GM23338 (cell line): ENCODE measurements at places on chromosomes 6 and 20.
A peak's percentile ranks its signal among the peaks of the same experiment; 100 is the strongest.

GRCh38 chr6:91267246-91267645, 680.4 kb upstream of the MAP3K7 start:
- no peaks in the 10 kb centered on the region for H3K36me3 ChIP-seq

DNA sequence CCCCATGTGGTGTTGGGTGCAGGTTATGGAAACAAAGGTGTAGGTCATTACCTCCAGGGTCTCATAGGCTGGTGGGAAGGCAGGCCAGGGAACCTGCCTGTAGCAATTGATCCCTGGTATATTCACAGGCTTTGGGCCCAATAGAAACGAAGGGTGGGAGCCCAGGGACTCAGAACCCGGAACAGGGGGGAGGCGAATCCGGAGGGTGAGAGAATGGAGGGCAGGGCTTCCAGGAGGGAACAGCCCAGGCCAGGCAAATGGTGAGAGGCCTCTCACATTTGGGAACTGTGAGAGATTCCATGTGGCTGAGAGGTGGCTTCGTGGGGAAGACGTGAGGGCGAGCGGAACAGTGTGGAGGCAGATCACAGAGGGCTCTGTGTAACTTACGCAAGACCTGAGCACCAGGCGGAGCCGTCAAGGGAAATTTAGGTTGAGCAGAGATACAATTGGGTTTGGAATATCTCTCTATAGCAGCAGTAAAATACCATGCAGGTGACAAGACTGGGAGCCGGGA, 267.1 kb downstream of the ERMARD start:
- H3K27me3 ChIP-seq = 0 out of 2 replicates have a peak, but pooled peaks cover 3% of the 10 kb centered on the region
- no peaks in the 10 kb centered on the region for H3K4me1 ChIP-seq
- no peak overlapping the region for H3K4me3 ChIP-seq
- no peaks in the 10 kb centered on the region for H3K36me3 ChIP-seq
- DNase-seq = no peak
- H3K27ac ChIP-seq = no peak overlapping the region

DNA sequence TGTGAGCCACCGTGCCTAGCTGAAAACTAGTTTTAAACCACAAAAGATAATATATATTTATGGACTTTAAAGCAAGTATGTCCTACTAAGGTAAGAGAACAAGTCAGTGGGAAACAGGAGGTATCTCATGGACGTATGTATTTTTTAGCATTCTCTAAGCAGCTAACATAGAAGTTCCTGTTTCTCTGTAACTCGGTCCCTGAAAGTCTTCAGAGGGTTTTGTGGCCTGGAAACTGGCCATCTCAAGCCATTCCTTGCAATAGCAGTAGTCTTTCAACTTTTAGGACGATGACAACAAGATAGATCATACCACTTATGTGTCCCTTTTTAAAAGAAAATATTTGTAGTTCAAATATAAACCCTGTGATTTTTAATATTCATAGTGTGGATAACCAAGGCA, 95.6 kb upstream of the RALGAPA2 start:
- no peak overlapping the region for H3K27ac ChIP-seq
- no peaks in the 10 kb centered on the region for H3K27me3 ChIP-seq
- H3K36me3 ChIP-seq = no peaks in the 10 kb centered on the region
- H3K4me1 ChIP-seq = peaks cover 13% of the 10 kb centered on the region

DNA sequence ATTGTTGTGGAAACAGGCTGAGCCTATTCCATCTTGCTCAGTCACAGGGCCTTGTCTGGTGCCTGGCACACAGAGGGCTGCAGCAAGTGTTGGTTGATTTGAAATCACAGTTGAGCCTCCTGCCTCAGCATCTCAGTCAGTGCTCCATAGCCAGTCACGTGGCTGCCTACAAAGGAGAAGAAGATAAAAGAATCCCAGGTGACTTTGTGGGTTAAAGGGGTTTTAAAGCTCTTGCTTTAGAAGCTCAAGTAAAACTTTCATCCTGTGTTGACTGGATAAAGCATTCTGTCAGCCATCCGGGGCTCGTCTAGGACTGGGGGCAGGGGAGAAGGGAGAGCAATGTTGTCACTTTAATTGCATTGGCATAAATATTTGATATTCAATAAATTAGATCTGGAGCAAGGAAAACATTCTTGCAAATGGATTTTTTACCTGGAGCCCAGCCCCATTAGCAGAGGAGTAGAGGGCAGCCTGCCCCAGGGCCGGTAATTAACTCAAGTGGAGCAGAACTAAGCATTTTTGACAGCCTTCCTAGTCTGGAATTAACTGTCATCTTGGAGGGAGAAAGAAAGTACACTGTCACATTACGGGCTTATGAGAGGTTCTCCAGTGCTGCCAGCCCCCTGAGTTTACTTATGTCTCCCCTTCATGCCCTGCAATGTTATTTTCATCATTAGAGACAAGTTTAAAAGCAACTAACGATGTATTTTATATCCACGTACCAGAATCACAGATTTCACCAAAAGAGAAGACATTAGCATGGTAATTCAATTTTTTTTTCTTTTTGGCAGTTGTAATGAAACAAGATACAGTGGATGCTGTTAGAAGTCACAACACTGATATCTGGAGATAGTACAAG, 71.7 kb upstream of the GTSF1L start:
- DNase-seq = no peak
- H3K27me3 ChIP-seq = no peaks in the 10 kb centered on the region
- H3K27ac ChIP-seq = no peak overlapping the region
- no peaks in the 10 kb centered on the region for H3K4me1 ChIP-seq
- H3K4me3 ChIP-seq = no peak overlapping the region

GRCh38 chr20:48332555-48332954, 495.2 kb downstream of the PREX1 start:
- H3K27me3 ChIP-seq = no peaks in the 10 kb centered on the region
- no peak overlapping the region for H3K4me3 ChIP-seq
- no peak overlapping the region for H3K27ac ChIP-seq
- H3K4me1 ChIP-seq = peaks cover 14% of the 10 kb centered on the region; the same call in 1 of the 2 replicates
- H3K36me3 ChIP-seq = no peaks in the 10 kb centered on the region
- DNase-seq = no peak

DNA sequence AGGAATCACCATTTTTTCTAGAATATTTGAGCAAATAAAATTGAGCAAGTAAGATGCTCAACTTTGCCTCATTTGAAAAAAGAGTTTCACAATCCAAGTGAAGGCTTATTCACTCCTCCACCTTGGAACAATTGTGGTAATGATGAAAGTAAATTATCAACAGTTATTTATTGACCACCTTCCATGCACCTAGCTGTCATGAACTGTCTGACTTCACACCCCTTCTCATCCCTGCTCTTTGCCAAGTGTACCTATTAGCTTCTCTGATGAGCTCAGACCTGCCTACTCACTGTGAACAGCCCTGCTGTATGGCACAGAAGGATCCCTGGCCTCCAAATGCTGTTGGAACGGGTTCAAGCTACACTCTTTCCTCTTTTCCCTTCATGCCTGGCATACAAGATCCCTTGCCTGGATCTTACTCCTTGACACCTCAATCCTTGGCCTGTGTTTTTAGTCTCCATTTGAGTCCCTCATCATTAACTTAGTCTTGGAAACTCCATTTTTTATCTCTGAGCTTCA, 99.0 kb upstream of the PREP start:
- no peak overlapping the region for H3K27ac ChIP-seq
- H3K4me3 ChIP-seq = no peak overlapping the region
- no peak for DNase-seq
- H3K4me1 ChIP-seq = no peaks in the 10 kb centered on the region

DNA sequence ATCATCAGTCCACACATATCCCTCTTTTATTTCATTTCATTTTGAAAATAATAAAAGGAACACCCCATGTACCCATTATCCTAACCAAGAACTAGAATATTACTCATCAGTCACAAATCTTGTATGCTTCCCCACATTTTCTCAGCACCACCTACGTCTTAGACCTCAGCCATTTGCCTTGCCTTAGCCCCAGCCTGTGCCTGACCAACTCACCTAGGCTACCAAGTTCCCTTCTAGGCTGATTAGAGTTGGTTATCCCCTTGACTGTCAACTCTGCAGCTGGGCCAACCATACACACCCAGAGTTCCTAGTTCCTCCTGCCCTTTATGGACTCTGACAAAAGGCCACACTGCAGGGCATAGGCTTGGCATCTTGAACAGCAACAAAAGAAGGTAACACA, 33.4 kb upstream of the IPCEF1 start:
- H3K27me3 ChIP-seq = no peaks in the 10 kb centered on the region
- no peaks in the 10 kb centered on the region for H3K4me1 ChIP-seq
- no peak for DNase-seq
- no peak overlapping the region for H3K4me3 ChIP-seq

GRCh38 chr6:168299541-168300511, 19.8 kb downstream of the DACT2 start:
- DNase-seq = no peak
- H3K27ac ChIP-seq = no peak overlapping the region
- no peaks in the 10 kb centered on the region; the same call in 1 of the 2 replicates for H3K36me3 ChIP-seq
- H3K4me1 ChIP-seq = peaks cover 22% of the 10 kb centered on the region; the same call in 1 of the 2 replicates
- no peaks in the 10 kb centered on the region for H3K27me3 ChIP-seq
- H3K4me3 ChIP-seq = no peak overlapping the region

- H3K36me3 ChIP-seq = no peaks in the 10 kb centered on the region
- H3K4me1 ChIP-seq = no peaks in the 10 kb centered on the region; the same call in 1 of the 2 replicates
- H3K4me3 ChIP-seq = no peak overlapping the region
- DNase-seq = no peak
These were observed 8.5 kb upstream of the PTCRA start for GRCh38 chr6:42907336-42907735.

DNA sequence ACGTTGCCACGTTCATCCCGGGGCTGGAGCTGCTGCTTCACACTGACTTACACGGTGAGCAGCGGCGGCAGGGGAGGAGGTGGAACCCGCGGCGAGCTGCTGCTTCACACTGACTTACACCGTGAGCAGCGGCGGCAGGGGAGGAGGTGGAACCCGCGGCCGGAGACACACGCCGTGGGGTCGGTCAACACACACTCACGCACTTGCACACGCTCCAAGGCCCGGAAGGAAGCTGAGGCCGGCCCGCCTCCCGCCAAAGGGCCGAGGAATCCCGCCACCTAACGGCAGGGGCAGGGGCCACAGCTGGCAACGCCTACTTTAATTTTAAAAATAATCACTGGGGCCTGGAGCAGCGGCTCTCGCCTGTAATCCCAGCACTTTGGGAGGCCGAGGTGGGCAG, 94.4 kb upstream of the FOXC1 start:
- H3K4me1 ChIP-seq = no peaks in the 10 kb centered on the region; the same call in 1 of the 2 replicates
- no peaks in the 10 kb centered on the region for H3K36me3 ChIP-seq
- no peak for DNase-seq
- no peak overlapping the region for H3K27ac ChIP-seq
- no peak overlapping the region for H3K4me3 ChIP-seq

- H3K4me3 ChIP-seq = no peak overlapping the region
- no peak for DNase-seq
- H3K27me3 ChIP-seq = no peaks in the 10 kb centered on the region
- no peaks in the 10 kb centered on the region for H3K36me3 ChIP-seq
- no peak overlapping the region for H3K27ac ChIP-seq
These were observed 112.0 kb downstream of the BACH2 start for GRCh38 chr6:90184334-90185298.

GRCh38 chr6:167687116-167687725, 139.5 kb upstream of the AFDN start:
- H3K4me3 ChIP-seq = no peak overlapping the region
- DNase-seq = no peak
- no peak overlapping the region for H3K27ac ChIP-seq
- no peaks in the 10 kb centered on the region for H3K27me3 ChIP-seq
- H3K4me1 ChIP-seq = peaks cover 8% of the 10 kb centered on the region

- no peak for DNase-seq
- no peaks in the 10 kb centered on the region for H3K27me3 ChIP-seq
- no peak overlapping the region for H3K27ac ChIP-seq
- H3K36me3 ChIP-seq = no peaks in the 10 kb centered on the region
- no peak overlapping the region for H3K4me3 ChIP-seq
These were observed 46.5 kb downstream of the PLEKHG1 start for GRCh38 chr6:150646228-150646627.

GRCh38 chr6:169775321-169775720, 23.9 kb downstream of the ERMARD start:
- H3K36me3 ChIP-seq = no peaks in the 10 kb centered on the region
- no peak overlapping the region for H3K4me3 ChIP-seq
- DNase-seq = no peak
- no peak overlapping the region for H3K27ac ChIP-seq

DNA sequence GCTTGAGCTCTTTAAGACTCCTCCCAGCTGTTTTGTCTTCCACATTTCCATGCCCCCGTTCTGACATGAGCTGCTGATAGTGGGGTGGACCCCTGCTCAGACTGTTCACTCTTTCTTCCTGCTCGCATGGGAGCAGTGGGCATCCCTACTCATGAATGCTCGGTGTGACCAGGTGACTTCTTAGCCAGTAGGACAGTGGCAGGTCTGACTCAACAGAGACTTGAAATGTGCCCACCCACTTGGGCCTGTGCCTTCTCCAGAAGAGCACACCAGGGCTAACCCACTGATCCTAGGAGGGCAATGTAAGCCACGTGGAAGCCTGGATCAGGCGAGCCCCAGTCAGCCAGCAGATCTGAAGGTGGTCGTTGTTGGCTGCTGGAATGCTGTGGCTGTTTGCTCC, 582.0 kb downstream of the QKI start:
- no peak overlapping the region for H3K27ac ChIP-seq
- no peak for DNase-seq

DNA sequence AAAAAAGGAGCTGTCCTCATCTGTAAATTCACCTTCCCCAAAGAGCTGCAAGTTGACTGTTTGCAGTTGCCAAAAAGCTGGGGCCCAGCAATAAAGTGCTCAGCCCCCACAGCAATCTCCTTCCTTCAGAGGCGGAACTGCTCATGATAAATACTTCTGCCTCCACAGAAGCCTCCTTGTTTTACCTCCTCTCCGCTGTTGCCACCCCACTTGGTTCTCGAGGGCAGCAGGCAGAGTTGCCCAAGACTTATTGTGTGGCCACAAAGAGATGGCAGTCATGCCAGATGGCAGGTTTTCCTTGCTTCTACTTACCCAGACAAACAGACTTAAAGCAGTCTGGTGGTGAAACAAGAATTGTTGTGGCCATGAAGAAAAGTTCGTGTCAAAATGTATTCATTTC, 66.3 kb downstream of the SLX4IP start:
- H3K4me1 ChIP-seq = peaks cover 23% of the 10 kb centered on the region
- H3K4me3 ChIP-seq = 0 out of 2 replicates have a peak overlapping the region, but pooled peaks have one; percentile 17
- H3K27me3 ChIP-seq = no peaks in the 10 kb centered on the region
- no peak for DNase-seq

DNA sequence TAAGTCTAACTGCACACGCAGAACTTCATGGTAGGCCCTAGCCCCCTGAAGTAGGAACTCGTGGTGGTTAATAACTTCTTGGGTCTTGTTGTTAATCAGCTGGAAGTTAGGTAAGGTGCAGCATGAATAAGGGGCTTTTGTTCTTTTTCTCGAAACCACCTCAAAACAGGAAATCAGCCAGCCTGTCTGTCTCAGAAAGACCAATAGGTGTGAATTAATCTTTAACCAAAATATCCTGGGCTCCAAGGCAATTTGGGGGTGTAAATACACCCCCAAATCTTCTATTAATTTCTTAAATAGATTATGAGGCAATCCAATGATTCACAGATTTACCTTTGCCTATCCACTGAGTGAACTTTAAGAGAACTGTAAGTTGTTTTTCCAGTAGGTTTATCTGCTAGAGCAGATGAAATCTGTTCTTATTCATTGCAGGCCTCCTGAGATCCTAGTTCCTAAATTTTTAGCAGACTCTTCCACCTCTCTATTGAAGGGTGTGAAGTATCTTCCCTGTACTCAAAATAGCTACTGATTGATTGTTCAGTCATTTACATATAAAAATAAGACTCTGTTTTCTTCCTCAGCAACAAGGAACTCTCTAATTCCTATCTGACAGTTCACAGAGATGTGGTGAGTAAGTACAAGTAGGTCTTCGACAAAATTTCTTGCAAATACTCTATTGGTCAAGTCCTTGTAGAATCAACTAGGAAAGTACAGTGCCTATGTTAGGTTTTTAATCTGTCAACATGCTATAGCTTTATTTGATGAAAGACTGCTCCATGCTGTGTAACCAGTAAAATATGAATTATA, 427.1 kb upstream of the NOX3 start:
- H3K36me3 ChIP-seq = no peaks in the 10 kb centered on the region
- H3K4me1 ChIP-seq = peaks cover 26% of the 10 kb centered on the region
- H3K27me3 ChIP-seq = no peaks in the 10 kb centered on the region
- no peak overlapping the region for H3K4me3 ChIP-seq
